ENCODE measurements at places on chromosomes 6 and 20. TPM values are rescaled to one million over a fixed set of nuclear protein-coding genes. Genes with fewer than 3 reads are reported as not detected.

The COL9A3 gene
- polyA plus RNA-seq, result 56.7 TPM

The CGA gene
- polyA plus RNA-seq, result not detected

The KIAA0408 gene
- polyA plus RNA-seq, result 47.1 TPM

The SCUBE3 gene
- polyA plus RNA-seq, result 3.6 TPM

The CARMIL1 gene
- polyA plus RNA-seq, result 33.1 TPM

The EIF2S2 gene
- polyA plus RNA-seq, result 46.5 TPM

- DNase-seq, result no peak
These were observed 62.4 kb downstream of the ARID1B start for GRCh38 chr6:156839591-156840001.

GRCh38 chr20:60461993-60462392, 503.8 kb downstream of the CDH26 start:
- no peak for DNase-seq

GRCh38 chr6:127451388-127451787, 7.8 kb downstream of the KIAA0408 start:
- no peak for DNase-seq

DNA sequence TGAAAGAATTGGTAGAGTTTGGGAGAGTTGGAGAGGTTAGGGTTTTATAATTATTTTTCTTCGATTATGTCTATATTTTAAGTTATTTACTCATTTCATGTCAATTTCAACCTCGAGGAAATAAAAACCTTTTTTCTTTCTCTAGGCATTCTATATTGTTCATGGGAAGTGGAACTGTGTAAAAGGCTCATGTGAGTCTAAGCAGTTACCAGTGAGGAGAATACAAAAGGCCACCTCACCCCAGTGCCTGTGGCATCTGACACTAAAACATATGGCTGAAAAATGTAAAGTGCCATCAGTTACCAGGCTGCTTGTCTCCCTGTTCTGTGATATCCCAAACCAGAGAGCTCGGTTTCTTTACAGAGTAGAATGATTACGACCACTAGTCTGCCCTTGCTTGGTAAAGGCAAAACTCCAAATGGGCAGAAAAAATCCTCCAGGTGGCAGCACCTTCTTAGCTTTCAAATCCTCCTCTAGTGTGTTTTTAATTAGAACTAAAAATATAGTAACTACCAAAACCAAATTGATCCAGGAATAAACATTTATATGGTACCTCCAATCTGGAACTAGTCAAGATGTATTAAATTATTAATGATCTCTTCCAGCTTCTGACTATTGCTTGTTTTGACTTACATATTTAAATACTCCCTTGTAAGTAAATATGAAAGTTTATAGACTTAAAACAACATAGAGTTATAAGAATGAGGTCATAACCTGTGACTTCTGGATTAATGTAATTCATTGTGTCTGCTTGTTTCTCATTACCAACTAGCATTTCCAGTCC, 122.6 kb upstream of the MCHR2 start:
- peak; percentile 31 for DNase-seq

DNA sequence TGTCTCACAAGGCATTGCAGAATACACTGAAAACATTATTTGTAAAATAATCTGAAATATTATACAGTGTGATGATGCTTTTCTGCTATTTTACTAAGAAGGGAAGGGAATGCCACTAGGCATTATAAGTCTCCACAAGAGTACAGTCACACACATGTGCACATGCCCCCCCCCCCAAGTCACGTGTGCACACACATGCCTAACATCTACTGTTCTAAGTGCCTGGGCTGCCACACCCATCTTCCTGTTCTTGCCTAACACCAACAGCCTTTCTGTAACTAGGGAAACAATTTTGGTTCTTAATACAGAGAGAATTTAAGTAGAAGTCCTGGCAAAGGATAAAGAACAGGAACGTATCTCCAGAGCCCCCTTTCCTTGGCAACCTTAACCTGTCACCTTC, 58.2 kb upstream of the BCLAF1 start:
- no peak for DNase-seq

GRCh38 chr6:114282292-114282691, 60.5 kb downstream of the HS3ST5 start:
- no peak for DNase-seq

DNA sequence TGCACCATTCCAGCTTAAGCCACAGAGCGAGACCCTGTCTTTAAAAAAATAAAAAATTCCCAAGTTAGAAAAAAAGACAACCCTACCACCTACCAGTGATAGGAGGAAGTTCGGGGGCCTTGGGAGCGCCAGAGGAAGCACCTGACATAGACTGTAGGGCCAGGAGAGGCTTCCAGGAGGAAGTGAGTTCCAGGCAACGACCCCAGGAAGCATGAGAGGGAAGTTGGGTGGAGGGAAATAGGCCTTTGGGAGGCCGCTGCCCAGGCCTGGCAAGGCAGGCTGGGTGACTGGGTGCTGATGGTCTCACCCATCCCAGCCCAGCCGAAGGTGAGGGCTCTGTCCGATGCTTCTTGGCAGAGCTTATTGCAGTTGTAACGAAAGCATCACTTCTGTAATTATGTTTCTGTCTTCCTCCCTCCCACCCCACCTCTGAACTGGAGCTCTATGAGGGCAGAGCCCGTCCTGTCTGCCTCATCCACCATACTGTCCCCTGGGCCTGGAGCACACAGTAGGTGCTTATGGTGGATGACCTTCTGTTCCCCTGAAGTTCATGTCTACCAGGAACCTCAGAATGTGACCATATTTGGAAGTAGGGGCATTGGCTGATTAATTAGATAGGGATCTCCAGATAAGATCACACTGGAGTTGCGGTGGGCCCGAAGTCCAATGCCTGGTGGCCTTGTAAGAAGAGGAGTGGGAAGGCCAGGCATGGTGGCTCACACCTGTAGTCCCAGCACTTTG, 54.1 kb downstream of the UBE2V1 start:
- no peak for DNase-seq

GRCh38 chr6:45712786-45713185, 302.9 kb downstream of the CLIC5 start:
- DNase-seq, result no peak

Data from right lung (tissue), 10 donors.